Activated naive CD8-positive, alpha-beta T cell treated with anti-CD3 and anti-CD28 coated beads, Interleukin-2, amount 10 ng/mL, durations not matched to agents 7 days and 5 days (primary cell): ENCODE measurements at places on chromosomes 2 and 18. TPM values are rescaled to one million over a fixed set of nuclear protein-coding genes. Genes with fewer than 3 reads are reported as not detected.

Gene IL36G
- total RNA-seq: not detected

Gene PLA2R1
- total RNA-seq: not detected

Gene TFCP2L1
- 0.03 TPM for total RNA-seq

Gene PPIL3
- 44.2 TPM for total RNA-seq

Gene VAMP8
- 128 TPM for total RNA-seq

Gene NETO1
- not detected for total RNA-seq

Gene RGPD8
- 13.7 TPM for total RNA-seq

Gene BZW1
- 199 TPM for total RNA-seq

Gene IL37
- total RNA-seq: not detected

Gene CASP10
- total RNA-seq: 46.1 TPM

Gene G6PC2
- total RNA-seq: not detected

Gene PLCL1
- 1.2 TPM for total RNA-seq
